ENCODE measurements at places on chromosomes 16 and 17. TPM values are rescaled to one million over a fixed set of nuclear protein-coding genes. Genes with fewer than 3 reads are reported as not detected.

GRCh38 chr16:12535535-12536411 is 267.9 kb downstream of the CPPED1 start:
- no peaks in the 10 kb centered on the region for H3K36me3 ChIP-seq
- no peak overlapping the region for H3K27ac ChIP-seq
- no peak overlapping the region for H3K4me3 ChIP-seq
- no peaks in the 10 kb centered on the region for H3K4me1 ChIP-seq
- no peaks in the 10 kb centered on the region for H3K27me3 ChIP-seq

DNA sequence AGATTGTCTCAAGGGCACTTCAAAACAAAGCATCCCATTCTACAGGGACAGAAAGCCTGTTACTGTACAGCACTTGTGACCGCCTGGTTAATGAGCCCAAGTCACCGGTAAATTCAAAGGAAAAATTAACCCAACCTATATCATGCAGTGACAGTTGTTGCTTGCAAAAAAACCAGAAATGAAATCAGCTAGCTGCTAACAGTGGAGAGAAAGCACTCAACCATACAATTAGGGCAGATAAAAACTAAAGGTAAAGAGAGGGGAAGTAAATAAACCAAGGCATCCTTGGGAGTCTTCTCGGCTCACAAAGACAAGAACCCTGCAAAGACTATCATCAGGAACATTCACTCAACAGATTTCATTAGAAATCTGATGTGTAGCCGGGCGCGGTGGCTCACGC is 5.9 kb downstream of the RETREG3 start:
- no peaks in the 10 kb centered on the region for H3K27me3 ChIP-seq
- H3K4me1 ChIP-seq, result peaks cover 4% of the 10 kb centered on the region
- no peak for DNase-seq
- no peak overlapping the region for H3K27ac ChIP-seq
- H3K4me3 ChIP-seq, result no peak overlapping the region
- H3K36me3 ChIP-seq, result no peaks in the 10 kb centered on the region

SNAI3 gene
- total RNA-seq, result 0.51 TPM

UTP4 gene
- total RNA-seq, result 21.4 TPM

DNA sequence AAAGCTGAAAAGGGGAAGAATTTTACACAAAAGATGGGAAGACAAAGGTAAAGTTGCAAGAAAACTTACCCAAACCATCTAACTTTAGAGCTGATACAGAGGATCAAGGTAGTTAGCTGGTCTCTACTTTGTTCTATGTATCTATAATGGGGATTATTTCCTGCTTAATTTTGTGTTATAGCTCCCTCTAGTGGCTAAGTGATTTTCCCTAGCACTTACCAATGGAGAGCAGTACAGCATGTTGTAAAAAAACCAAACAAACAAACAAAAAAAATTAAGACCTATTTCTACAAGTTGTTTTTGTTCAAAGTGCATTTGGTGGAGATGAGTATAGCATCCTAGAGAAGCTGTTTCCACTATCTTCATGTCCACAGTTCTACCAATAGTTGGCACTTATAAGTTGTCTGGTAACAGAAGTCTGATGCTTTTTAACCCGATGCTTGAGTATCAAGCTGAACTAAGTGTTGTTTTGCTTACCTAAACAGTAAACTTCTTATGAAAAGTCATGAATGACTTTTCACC is 7.5 kb downstream of the SRSF1 start:
- DNase-seq, result no peak
- H3K36me3 ChIP-seq, result peaks cover 35% of the 10 kb centered on the region
- no peaks in the 10 kb centered on the region for H3K27me3 ChIP-seq
- H3K4me3 ChIP-seq, result no peak overlapping the region

ZNF785 gene
- total RNA-seq, result 7.1 TPM

LGALS9B gene
- total RNA-seq, result not detected

DNA sequence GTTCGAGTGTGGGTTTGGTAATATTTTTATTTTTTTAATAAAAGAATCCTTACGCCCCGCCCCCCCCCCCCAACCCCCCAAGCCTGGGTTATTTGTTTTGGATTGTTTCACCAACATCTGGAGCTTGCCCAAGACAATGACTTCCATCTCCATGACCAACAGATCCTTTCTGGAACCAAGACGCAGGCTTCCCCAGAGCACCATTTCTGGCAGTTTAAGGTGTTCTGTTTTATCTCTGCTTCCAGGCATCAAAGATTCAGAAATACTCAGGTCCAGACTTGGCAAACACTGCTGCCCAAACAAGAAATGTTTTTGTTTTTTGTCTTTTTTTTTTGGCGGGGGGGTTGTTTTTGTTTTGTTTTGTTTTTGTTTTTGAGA is 56.1 kb downstream of the PLXDC1 start:
- H3K4me1 ChIP-seq, result no peaks in the 10 kb centered on the region
- DNase-seq, result no peak
- H3K27ac ChIP-seq, result no peak overlapping the region
- H3K27me3 ChIP-seq, result no peaks in the 10 kb centered on the region

DNA sequence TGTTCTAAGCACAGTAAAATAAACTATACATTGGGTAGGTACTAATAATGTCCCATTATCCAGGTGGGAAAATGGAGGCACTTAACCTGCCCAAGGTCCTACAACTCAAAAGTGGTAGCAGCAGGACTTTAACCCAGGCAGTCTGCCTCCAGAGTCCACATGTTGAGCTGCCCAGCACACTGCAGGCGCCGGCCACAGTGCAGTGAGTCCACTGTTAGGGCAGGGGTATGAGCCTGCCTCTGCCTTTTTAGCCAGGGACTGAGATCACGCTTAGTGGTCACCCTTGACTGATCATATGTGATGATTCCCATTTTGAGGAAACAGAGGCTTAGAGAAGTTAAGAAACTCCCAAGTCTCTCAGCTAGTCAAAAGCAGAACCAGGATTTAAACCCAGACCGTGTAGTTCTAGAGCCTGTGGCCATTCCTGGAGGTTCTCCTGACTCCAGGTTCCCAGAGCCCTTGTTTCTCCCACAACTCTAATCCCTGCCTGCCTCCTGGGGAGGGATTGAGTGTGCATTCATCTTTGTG is 8.4 kb downstream of the CES1 start:
- no peak for DNase-seq
- H3K4me3 ChIP-seq, result no peak overlapping the region
- H3K4me1 ChIP-seq, result no peaks in the 10 kb centered on the region
- H3K27ac ChIP-seq, result no peak overlapping the region

GRCh38 chr17:235831-236640 is 54.6 kb upstream of the DOC2B start:
- no peaks in the 10 kb centered on the region for H3K27me3 ChIP-seq
- H3K4me1 ChIP-seq, result no peaks in the 10 kb centered on the region
- no peak overlapping the region for H3K4me3 ChIP-seq

DNA sequence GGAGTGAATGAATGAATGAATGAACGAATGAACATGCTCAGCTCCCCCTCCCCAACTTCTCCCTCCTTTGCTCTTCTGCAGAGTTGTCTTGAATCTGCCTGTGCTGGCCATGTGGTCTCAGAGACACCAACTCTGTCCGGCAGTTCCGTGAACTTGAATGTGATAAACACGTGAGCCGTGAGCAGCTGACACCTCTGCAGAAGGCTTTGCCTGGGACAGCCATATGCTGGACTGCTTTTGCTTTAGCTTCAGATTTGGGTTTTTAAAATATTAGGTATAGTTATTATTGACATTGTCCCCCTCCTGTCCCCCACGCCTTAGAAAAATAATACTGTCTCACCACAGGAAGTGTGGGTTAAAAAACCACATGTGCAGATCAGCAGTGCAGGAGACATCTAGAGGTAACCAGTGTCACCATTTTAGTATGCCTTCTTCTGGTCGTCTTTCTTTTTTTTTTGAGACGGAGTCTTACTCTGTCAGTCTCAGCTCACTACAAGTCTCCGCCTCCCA is 83.8 kb downstream of the ABCC1 start:
- H3K27ac ChIP-seq, result no peak overlapping the region
- no peaks in the 10 kb centered on the region for H3K36me3 ChIP-seq
- H3K27me3 ChIP-seq, result no peaks in the 10 kb centered on the region

MYH8 gene
- total RNA-seq, result not detected

HSD11B2 gene
- 5.9 TPM for total RNA-seq

PMP22 gene
- total RNA-seq, result 14.2 TPM

NXPH3 gene
- 0.52 TPM for total RNA-seq

GRCh38 chr17:56681561-56682266 is 88.2 kb downstream of the NOG start:
- H3K4me1 ChIP-seq, result no peaks in the 10 kb centered on the region
- H3K27ac ChIP-seq, result no peak overlapping the region
- H3K36me3 ChIP-seq, result no peaks in the 10 kb centered on the region
- DNase-seq, result no peak
- H3K4me3 ChIP-seq, result no peak overlapping the region
- H3K27me3 ChIP-seq, result no peaks in the 10 kb centered on the region

KCNJ2 gene
- 2.3 TPM for total RNA-seq
